ENCODE measurements at places on chromosomes 1 and 21. TPM values are rescaled to one million over a fixed set of nuclear protein-coding genes. Genes with fewer than 3 reads are reported as not detected.

Gene C1orf210
- total RNA-seq: 16.2 TPM

- no peak for DNase-seq
These were observed 62.3 kb upstream of the SLC25A33 start for GRCh38 chr1:9476790-9477463.

DNA sequence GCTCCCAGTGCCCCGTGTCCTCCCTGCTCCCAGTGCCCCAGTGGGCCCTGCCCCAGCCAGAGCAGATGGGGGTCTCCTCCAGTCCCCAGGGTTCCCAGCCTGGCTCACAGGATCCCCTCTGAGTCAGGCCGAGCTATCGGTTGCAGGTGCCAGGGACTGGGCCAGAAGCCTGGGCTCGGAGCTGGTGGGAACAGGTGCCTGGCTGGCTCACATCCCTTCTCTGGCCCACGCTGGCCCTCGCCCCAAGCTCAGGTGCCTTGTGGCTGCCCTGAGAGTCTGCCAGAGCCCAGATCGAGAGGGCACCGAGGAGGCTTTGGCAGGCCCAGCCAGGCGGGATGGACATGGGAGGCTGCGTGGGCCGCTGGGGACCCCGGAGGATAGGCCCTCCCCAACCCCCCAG, 18.9 kb downstream of the PLCH2 start:
- no peak for DNase-seq

DNA sequence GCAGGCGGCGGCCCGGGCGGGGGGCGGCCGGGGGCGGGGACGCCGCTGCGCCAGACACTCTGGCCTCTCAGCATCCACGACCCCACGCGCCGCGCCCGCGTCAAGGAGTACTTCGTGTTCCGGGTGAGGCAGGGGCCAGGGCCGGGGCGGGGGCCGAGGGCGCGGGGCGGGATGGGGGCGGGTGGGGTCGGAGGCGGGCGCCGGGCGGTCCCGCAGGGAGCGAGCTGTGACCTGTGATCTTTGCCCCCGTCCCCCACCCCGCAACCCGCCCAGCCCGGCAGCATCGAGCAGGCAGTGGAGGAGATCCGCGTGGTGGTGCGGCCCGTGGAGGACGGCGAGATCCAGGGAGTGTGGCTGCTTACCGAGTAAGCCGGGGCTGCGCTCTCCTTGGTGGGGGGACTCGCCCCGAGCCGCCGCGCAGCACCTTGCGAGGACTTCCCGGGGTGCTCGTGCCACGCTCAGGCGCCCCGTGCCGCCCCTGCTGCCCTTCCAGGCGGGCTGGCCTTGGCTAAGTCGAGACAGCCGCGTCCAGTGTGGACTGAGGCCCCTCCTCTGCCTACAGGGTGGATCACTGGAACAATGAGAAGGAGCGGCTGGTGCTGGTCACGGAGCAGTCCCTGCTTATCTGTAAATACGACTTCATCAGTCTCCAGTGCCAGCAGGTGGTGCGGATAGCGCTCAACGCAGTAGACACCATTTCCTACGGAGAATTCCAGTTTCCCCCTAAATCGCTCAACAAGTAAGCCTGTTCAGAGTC, 514 bp downstream of the TPRG1L start:
- no peak for DNase-seq

Gene GUCA2B
- not detected for total RNA-seq
